Activated CD8-positive, alpha-beta memory T cell treated with anti-CD3 and anti-CD28 coated beads for 4 hours (primary cell): ENCODE measurements at places on chromosomes 5 and 9.

- no peak for DNase-seq
Observed at GRCh38 chr9:105714020-105714331, 19.6 kb downstream of the TMEM38B start.

- DNase-seq, result no peak
Observed at GRCh38 chr5:38071831-38072694, 186.3 kb upstream of the EGFLAM start.

DNA sequence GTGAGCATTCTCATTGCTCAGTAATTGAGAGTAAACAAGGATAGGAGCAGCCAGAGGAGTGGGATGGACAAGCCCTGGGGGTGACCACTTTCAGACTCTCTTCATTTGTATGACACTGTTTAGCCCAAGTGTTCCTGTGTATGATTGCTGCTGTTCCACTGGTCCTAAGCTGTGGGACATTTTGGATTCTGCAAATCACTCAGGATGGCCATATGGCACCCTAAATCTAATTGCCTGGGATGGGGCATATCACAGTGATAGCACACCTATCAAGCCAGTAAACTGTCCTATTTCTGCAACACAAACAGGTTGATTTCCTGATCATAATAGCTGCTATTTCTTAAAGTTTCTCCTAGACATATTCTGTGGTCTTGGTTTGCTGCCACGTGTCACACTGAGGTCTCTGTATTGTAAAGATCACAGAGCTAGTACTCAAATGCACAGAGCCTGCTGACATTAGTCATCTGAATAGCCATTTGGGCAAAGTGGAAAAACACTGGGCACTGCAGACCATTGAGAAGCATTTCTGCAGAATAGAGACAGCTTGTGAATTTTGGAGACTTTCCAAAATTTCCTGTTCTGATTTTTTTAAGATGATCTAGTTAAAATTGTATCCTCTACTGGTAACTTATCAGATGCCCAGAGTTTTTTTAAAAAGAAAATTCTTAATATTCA, 320.2 kb downstream of the RFX3 start:
- no peak for DNase-seq

GRCh38 chr5:174097486-174098185, 52.1 kb downstream of the NSG2 start:
- DNase-seq, result no peak

DNA sequence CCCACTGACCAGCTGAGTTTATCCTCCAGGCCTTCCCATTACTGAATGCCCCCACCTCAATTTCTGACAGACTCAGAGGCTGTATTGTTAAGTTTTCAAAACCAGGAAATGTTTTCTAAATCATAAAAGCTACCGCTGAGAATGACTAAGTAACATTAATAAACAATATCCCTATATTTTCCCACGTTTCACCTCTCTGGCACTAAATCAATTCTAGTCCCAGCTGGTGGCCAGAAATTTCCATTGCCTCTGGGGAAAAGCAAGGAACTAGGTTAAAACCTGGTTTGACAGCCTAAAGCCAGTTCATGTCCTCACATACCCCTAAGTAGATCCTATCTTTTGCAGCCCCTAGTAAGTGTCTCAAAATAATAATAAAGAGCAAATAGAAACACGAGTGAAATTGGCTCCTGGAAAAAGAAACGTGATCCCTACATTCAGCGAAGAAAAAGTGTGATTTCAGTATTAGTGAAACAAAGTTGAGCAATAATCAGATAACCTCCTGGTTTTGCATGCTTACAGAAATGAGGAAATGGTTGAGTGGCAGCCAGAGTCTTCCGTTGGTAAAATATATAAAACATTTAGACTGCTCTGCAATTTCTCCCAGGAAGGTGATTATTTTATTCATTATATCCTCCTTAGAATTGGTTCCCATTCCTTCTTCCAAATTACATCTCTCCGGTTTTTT, 110.9 kb downstream of the ESM1 start:
- no peak for DNase-seq

GRCh38 chr5:59069438-59070079, 486.7 kb downstream of the RAB3C start:
- no peak for DNase-seq

DNA sequence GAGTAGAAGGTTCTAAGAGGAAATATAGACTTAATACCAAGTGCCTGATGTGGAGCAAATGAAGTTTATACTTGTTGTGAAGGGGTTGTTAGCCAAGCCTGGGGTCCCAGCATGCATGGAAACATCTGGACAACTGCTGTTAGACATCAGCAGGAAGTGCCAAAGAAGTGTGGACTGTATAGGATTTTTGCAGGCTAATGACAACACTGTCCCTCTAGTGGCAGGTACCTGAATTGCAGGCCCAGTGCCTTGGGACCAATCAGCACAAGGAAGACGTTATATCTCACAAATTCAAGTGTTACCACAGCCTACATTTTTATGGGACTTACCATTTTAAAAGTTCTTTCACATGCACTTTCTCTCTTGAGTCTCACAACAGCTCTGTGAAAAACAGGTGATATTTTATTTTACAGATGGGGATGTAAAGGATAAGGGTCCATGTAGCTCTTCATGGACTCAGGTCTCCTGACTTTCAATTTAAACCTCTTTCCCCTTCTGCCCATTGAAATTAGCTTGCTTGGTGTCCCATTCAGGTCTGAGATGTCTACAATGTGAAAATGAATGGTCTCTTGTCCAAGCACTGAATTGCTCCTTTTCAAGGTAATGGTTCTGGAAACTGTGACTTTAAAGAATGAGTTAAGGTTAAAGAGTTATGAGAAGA, 89.0 kb upstream of the MAP1B start:
- DNase-seq, result peak; percentile 17

GRCh38 chr9:22136461-22137096, 127.5 kb upstream of the CDKN2B start:
- no peak for DNase-seq

DNA sequence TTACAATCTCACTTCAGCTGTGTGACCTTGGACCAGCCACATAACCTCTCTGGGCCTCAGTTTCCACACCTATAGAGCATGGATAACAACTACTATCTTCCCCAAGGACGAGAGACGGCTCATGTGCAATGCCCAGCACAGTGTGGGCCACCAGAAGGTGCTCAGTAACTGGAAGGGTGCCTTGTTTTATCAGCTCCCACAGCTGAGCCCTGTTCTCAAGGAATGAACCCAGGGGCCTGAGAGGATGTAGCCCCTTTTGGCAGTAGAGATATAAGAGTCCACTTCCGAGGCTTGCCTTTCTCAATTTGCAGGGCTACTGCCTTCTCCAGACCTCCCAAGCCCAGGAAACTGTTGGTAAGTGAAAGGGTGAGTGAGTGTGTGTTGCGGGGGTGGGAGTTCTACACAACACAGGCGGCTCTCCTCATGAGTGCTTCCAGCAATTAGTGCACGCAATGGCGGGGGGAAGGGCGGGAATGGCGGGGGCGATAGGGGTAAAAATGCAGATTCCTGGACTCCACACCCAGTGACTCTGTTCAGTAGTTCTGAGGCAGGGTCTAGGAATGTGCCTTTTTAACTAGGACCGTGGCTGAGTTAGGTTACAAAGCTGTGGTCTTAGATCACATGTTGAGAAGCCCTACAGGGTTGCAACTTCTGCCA, 185.1 kb downstream of the FSTL4 start:
- DNase-seq, result no peak

- no peak for DNase-seq
Observed at GRCh38 chr5:54785729-54786591, 199.4 kb downstream of the ESM1 start.

DNA sequence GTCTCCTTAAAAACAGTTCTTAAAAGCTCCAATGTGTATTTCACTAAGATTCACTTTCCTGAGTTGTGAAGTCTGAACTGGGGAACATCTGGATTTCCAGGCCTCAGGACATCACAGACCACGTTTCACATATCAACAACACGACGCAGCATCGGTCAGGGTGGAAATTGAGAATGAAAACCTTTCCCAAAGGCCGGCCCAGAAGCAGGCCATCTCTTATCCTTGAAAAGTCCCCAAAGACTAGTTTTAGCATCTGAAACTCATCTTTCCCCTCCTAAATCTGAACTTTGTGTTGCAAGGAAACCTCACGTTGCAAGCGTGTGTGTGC, 96.4 kb upstream of the COL5A1 start:
- no peak for DNase-seq

DNA sequence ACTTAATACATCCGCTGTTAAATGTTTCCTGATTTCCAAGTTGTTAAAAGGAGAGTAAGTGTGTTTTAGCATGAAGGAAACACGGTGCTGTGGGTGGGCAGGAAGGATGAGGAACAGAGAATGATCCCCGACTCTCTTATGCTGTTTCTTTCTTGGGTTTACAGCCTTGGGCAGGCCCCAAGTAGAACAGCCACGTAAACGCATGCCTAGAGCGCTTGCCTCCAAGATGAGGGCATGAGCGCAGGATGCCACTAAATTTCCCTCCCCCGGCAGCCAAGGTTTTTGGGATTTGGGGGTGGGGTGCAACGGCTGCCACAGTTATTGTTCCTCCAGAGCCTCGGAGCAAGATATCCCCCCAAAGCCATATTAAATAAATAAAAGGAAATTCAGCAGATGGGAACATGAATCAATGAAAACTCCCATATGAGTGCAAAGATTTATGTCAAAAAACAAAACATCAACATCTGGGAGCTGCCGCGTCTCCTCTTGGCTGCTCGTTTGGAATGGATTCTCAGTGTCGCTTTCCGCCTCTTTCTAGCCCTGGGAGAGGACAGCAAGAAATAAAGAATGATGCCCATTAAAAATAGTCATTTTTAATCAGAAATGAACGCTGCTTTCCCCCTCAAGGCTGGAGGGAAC, 10.0 kb upstream of the DELE1 start:
- no peak for DNase-seq

GRCh38 chr5:136703706-136704105, 338.4 kb upstream of the TRPC7 start:
- DNase-seq, result no peak

GRCh38 chr9:95611354-95611753, 94.6 kb upstream of the PTCH1 start:
- no peak for DNase-seq

- no peak for DNase-seq
Observed at GRCh38 chr5:135062216-135063055, 28.4 kb upstream of the PITX1 start.

DNA sequence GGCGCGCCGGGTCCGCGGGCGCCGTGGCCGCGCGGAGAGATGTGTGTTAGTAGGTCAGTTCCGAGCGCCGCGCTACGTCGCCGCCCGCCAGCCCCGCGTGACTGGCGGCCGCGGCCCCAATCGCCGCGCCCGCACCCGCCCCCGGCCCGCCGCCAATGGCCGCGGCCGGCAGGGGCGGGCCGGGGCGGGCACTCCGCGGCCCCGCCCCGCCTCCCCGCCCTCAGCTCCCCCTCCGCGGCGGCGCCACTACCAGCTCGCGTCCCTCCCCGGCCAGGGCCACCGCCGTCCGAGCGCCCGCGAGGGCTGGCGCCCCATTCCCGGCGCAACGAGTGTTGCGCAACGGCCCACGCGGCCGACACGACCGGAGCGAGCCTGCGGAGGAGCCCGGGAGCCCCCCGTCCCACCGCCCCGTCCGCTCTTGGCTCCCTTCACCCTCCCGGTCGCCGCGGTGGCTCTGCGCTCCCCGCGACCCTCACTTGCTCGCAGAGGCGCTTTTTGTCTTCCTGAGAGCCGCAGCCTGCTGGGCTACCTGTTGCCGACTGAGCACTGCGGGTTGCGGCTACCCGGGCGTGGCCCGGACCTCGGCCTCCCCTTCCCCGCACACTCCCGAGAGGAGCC, at the start of gene NFIL3:
Gene NFIL3 (minus strand): TSS at position 48 of the 618 bp plus-strand sequence. CDS start 13,098 bp downstream, outside the sequence.
- DNase-seq, result peak; percentile 34

- no peak for DNase-seq
Observed at GRCh38 chr9:37889536-37889935, 14.4 kb downstream of the SLC25A51 start.

DNA sequence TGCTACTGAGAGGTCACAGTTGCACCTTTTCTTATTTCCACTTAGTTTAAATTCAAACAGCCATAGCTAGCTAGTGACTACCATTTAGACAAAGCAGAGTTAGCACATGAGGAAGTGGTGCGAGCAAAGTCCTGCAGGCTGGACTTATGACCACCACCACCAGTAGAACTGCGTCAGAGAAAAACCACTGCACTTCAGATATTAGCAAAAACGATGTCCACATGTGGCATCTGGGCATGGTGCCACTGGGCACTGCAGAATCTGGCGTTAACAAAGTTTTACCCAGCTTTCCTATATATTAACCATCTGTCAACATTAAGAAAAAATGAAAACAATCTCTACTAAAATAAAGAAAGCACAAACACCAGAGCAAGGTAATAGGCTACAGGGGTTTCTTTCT, 80.1 kb downstream of the SPTLC1 start:
- no peak for DNase-seq

GRCh38 chr5:102799017-102799416, 43.9 kb downstream of the PAM start:
- DNase-seq, result no peak

DNA sequence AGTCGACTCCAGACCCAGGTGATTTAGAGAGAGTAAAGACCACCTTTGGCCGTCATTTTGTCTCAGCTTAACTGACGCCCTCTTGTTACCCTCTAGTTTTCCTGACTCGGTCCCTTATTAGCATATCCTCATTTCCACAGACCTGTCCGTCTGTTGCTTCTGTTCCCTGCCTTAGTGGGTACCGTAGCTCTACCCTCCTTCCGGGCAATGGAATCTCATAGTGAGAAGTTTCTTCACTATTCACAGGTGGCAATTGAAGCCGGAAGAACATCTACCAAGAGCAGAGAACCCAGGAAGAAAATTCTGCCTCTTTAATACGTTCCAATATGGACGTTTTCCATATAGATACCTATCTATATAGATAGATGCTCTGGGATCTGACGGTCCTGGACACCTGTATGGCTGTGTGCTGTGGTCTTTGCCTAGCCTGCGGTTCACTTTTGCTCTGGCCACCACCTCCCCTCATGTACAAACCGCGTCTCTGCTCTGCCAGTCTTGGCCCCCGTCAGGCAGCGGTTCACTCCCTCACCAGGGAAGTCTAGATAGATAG, 652 bp upstream of the TMEM161B start:
- DNase-seq, result no peak

GRCh38 chr9:72401396-72401795, 36.4 kb upstream of the ZFAND5 start:
- DNase-seq, result no peak

DNA sequence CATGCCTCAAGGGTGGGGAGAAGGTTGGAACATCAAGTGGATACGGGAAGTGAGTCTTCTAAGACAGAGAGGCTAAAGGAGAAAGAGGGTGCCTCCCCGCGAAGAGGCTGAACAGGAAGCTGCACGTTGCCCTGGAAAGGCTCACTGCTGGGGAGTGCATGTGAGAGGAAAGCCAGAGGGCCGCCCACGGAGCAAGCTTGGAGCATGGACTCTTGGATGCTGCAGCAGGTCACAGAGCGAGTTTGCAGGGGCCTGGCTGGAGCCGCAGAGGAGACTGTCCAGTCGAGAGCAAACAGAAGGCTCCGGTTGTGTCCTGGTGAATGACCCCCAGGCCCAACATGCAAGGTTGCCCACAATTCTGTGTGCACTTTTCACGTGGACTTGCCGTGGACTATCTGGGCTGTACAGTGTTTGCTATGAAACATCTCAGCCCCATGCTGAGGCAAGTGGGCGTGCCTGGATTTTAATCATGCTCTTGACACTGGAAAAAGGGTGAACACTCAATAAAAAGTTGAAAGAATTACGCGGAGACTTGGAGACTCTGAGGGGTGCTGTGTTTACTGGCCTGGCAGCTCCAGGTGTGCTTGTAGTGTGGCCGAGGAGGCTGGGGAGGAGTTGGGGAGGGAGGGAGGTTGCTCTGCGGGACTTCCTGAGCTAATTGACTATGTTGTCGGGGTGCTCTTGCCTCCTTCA, 54.5 kb upstream of the GARNL3 start:
- DNase-seq, result no peak

- no peak for DNase-seq
Observed at GRCh38 chr9:105241356-105242043, 3.0 kb upstream of the SLC44A1 start.
